ENCODE measurements at places on chromosomes 2 and 18.
A peak's percentile ranks its signal among the peaks of the same experiment; 100 is the strongest.

- no peak for DNase-seq
Observed at GRCh38 chr2:172456002-172456401, 28.6 kb downstream of the ITGA6 start.

GRCh38 chr18:32930695-32931301 is 158.0 kb upstream of the KLHL14 start:
- no peak for DNase-seq

DNA sequence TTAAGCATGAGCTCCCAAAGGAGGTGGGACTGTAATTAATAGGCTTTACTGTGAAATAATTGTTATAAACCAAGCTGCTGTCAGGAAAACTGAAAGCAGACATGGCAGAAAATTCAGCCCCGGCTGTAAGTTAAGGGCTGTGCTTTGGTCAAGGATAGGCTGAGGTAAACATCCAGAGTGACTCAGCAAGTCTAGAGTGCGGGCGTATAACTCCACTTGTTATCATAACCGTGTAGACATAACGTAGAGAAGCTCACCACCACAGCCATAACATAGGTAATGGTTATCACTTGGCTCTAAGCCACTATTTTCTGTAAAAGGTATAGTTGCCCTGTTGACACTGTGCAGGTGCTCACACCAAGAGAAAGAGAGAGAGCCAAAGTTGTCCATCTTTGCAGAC is 316.8 kb downstream of the DCDC2C start:
- no peak for DNase-seq

DNA sequence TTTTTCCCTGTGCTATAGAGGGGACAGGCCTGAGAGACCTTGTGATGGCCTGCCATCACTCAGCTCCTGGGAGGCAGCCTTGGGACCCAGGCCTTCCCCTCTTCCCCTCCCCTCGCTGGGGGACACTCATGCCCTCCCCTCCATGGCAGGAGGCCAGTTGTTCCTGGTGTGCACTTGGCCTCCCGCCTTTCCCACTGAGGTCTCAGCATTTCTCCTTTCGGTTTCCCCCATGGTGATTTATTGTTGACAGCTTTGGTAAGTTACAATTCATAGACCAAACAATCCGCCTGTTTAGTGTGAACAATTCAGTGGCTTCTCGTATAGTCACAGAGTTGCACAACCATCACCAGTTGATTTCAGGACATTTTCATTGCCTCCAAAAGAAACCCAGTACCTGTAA is 10.2 kb upstream of the CNDP1 start:
- DNase-seq, result no peak

GRCh38 chr18:58858591-58859468 is 5.8 kb upstream of the ZNF532 start:
- DNase-seq, result no peak

- DNase-seq, result peak; percentile 50
Observed at GRCh38 chr18:2104620-2105462, 466.5 kb downstream of the METTL4 start.

- no peak for DNase-seq
Observed at GRCh38 chr2:173872714-173873113, 92.5 kb downstream of the SP3 start.

DNA sequence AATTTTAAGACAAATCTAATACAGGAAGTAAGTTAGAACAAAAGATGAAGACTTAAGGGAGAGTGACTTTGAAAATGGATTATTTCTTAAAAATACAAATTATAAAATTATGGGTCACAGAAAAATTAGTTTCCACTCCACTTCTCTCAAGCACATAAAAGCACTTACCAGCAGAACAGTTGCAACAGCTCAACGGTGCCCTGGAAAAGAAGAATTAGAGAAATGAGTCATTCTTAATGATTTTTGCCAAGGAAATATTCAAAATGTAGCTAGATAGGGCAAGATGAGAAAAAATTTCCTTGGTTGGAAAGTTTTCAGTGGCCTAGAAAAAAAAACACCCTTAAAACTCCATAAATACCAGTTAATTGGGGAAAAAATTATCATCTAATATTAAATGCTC is 2185.6 kb upstream of the CELF4 start:
- DNase-seq, result no peak

GRCh38 chr2:218993345-218994315 is at the start of gene CRYBA2:
CRYBA2 (minus strand) TSS chr2:218993422; CDS start chr2:218993176, 246 bp downstream.
- DNase-seq, result no peak

- DNase-seq, result peak; percentile 55
Observed at GRCh38 chr2:169507698-169508097, 1.8 kb upstream of the KLHL41 start.

DNA sequence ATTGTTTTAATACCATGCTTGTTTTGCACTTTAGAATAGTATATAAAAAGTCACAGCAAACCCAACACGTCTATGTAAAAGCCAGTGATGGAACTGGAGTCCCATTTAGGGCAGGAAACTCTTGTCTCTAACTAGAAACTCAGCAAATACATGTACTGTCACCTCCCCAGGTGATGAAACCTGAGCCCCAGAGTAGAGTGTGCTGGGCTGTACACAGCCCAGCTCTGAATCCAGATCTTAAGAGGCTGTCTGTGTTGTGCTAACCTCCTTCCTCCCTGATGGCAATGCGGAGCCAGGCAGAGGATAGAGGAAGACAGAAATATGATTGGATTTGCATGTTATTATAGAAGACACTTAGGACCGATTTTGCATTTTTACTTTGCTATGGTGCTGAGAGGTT is 317.5 kb upstream of the TRIB2 start:
- no peak for DNase-seq

DNA sequence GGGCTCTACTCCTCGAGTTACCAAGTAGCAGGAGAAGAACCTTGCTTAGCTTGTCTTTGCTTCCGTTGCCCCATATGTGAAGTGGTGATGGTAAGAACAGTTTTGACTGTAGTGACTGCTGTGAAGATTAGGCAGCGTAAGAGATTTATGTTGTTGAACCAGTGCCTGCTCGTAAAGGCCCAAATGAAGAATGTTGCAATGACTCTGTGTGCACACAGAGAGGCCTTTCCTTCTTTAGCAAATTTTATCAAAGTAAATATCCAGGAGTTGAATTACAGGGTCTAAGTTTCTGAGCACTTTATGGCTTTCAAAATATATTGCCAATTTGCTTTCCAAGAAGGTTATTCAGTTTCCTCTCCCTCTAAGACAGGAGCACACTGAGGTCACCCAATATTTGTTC is 14.5 kb downstream of the NTSR2 start:
- no peak for DNase-seq

DNA sequence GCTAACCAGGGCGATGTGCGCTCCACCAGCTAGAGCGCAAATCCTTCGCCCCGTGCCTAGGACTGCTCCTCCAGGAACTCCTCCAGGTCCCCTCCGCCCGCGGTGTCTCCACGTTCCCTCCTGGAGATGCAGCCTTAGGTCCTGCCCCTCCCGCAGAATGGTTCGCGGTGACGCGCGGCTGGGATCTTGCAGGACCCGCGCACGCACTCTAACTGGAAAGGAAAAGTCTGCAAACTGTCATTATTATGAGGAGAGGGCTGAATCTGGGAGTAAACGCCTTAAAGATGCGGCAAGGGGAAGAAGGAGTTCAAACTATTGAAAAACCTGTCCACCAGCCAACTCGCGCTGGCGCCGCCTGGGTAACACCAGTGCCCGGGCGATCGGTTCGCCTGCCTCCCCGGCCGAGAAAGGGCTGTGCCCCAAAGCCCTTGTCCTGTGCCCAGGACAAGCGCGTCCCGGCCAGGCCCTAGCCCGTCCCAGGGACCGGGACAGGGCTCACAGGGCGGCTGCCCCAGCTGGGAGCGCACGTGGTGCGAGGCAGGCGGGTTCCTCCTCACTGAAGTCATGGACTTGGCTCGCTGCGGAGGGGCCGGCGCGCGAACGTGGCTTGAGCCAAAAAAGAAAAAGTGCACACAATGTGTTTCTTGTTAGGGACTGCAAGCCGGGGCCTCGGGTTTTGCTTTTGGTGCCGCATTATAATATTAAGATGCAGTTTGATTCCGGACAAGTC is 5.5 kb upstream of the ID2 start:
- DNase-seq, result no peak

DNA sequence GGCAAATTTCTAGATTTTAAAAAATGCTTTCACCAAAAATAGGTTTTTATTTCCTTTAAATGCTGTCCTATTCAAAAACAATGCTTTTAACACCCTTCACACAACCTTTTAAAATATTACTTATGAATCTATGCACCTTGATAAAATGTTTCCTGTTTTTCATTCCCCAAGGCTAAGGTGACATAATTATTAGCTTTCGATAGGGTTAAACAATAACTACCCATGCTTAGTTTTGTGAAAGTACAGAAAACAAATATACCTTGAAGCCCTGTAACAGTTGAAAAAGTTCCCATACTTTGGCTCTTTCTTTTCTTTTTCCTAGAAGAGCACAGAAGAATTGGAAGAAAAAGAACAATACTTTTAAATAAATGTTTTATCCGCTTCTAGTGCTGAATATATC is 54.9 kb upstream of the ITPRID2 start:
- DNase-seq, result no peak

DNA sequence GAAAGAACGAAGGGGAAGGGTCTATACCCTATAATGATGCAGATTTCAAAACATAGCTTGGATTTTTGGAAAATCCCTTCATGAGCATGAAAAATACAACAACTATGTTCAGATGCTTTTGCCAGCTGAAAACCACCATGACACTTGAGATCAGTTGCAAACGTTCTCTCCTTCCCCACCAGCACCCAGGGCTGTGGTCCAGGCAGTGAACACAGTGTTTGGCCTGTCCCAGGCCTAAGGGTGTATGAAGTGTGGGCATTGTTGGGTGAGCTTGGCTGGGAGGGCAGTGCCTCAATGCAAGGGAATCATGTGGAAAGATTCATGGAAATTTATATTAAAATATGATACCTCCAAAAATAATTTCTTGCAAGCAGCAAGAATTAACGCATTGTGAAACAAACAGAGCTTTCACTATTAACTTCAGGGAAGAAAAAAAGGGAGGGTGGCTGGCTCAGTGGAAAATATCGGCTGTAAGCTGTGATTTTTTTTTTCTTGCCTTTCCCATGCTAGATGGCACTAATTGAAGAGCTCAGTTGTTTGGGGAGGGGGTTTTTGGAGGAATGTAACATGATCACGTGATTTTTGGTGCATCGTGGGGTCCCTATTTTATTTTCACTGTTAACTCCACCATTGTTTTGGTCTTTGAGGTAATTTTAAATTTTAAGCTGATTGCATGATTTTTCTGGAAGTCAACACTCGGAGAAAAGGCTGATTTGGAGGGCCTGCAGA is 52.0 kb downstream of the CDC42EP3 start:
- no peak for DNase-seq

- DNase-seq, result no peak
Observed at GRCh38 chr18:29383311-29384273, 1206.7 kb upstream of the CDH2 start.

- DNase-seq, result peak; percentile 21
Observed at GRCh38 chr18:42030586-42031182, 75.7 kb downstream of the PIK3C3 start.

GRCh38 chr18:22175346-22175745 is 6.0 kb downstream of the GATA6 start:
- no peak for DNase-seq

DNA sequence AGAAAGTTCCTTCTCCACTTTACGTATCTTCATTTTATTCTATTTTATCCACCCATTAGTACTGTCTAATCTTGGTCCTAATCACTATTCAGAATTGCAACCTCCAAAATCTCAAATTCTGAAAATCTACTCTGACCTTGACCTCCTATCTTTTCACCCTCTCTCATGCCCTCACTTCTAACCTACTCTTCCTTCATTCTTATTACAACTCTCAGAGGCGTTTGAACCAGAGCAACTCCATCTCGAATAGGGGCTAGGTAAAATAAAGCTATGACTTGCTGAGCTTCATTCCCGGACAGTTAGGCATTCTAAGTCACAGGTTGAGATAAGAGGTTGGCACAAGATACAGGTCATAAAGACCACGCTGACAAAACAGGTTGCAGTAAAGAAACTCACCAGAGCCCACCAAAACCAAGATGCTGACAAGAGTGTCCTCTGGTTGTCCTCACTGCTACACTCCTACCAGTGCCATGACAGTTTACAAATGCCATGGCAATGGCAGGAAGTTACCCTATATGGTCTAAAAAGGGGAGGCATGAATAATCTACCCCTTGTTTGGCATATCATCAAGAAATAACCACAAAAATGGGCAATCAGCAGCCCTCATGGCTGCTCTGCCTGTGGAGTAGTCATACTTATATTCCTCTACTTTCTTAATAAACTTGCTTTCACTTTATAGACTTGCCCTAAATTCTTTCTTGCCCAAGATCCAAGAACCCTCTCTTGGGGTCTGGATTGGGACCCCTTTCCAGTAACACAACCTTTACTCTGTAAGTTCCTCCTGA is 11.4 kb downstream of the CCDC88A start:
- no peak for DNase-seq

DNA sequence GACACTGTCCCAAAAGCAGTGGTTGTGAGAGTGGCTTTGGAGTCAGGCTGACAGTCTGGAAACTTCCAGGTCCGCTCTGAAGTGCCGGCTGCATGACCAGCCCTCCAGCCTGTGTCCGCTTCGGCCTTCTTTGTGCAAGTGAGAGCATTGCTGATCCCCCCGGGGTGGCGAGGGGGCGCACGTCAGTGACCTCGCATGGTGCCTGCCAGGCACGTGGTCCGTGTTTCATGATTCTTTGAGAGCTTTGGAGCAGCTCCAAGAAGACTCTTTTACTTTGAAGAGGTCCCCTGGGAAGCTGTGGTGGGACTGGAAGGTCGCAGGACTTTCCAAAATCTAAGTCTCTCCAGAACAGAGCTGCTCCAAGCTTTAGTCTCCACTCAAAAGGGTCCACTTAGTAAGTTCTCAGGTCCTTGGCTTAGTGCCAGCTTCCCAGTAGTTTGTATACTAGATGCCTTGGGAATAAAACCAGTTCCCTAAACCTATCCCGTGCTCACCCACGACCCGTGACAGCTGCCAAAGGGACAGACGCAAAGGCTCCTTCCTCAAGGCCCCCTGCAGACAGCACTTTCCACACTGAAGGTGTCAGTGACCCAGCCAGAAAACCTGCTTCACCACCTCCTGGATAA is 68.8 kb downstream of the ADI1 start:
- no peak for DNase-seq

- no peak for DNase-seq
Observed at GRCh38 chr2:240889601-240890560, 6.1 kb downstream of the MAB21L4 start.

DNA sequence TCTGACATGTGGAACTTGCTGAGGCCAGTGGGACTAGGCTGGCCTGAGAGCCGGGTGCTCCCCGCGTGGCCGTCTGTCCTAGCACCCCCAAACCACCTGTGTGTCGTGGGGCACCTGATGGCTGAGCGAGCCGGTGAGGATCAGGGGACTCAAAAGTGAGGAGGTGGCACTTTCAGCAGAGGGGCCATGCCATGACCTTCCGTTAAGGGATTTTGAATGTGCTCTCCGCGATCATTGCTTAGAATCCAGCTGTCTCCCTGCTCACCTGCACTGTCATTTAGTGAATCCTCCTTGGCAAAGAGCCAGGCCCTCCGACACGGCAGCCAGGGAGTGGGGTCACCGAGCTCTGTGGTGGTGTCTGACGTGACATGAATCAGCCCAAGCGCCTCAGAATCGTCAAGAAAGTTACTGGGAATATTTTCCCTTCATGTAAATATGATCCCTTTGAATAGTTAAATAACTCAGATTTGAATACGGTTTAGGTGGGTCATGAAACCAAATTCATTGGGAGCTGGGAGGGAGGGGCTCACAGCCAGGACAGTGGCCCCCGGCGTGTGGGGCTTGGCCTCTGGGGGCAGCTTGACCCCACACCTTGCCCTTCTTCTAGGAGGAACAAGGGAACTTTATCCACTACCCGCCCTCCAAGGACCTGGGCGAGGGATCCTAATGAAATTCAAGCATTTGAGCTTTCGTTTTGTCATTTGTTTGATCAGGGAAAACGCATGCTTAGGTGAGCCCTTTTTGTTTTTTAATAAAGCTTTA is 9.5 kb downstream of the NFATC1 start:
- DNase-seq, result no peak

Data from HTR-8/SVneo (cell line).